ENCODE measurements at places on chromosomes 3 and 15.

GRCh38 chr15:37837276-37837675 lies 97.2 kb upstream of the TMCO5A start:
- no peak for DNase-seq

GRCh38 chr3:134768116-134768515 lies 26.9 kb upstream of the EPHB1 start:
- no peak for DNase-seq

DNA sequence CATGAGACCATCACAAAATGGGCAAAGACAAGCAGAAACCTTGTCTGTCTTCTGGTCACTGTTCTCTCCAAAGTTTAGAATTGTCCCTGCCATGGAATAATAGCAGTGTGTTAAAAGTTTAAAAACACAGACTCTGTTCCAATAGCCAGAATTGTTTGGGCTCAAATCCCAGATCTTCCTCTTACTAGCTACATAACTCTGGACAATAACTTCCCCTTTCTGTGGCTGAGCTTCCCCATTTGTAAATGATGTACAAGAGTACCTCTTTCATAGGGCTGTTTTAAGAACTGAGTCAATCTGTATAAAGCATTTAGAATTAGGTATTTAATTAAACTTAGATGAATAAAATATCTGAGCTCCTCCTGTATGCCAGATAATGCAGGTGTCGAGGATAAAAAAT lies 623.0 kb downstream of the NTRK3 start:
- no peak for DNase-seq

DNA sequence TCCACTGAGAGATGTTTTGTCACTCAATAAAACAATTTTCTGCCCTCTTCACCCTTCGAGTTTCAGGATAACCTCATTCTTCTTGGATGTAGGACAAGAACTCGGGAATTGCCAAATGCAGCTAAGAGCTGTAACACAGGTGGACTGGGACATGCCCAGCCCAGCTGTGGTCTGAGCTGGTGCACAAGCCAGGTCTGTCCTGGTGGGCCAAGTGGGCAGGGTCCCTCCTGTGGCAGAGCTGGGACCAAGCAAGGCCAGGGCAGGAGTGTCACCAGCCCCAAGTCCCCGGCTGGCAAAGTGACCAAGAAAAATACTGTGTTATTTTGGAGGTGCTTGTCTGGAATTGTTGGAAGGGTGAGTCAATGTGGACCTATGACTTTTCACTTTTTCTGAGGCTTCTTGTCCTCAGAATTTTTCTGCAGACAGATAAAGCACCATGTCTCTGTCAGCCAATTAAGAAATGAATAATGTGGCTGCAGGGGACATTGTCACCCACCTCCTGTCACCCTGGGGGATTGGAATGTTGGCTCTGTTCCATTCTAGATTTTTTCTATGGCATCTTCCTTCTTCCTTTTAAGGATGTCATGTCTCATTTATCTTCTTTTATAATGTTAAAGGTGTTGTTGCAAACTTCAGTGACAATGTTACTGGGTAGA lies 645.2 kb upstream of the EPHA6 start:
- no peak for DNase-seq

DNA sequence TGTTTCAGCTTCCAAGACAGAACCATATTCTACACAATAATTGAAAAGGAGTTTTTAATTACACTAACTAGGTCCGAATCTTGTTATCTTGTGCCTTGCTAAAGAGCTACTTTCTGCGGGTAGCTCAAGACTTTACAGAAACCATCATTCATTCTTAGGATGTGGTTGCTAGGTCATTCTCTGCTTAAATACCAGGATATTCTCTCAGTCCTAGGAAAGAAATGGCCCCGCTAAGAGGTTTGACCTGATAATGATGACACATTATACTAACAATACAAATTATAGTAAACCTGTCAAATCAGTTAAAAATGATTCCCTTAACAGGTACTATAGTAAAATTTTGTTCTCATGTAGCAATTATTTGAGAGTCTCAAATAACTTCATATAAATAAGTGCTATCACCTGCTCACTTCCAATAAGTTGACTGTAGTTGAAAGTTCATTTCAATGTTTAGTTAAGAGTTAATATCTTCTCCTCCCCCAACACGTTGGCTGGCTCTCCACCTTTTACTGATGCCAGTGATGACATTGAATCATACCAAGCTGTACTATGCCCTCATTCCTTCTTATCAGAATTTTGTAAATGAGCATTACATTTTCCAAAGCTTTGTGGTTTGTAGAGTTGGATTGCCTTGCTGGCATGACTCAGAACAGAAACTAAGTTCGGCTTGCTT lies 3.6 kb upstream of the C3orf85 start:
- no peak for DNase-seq

DNA sequence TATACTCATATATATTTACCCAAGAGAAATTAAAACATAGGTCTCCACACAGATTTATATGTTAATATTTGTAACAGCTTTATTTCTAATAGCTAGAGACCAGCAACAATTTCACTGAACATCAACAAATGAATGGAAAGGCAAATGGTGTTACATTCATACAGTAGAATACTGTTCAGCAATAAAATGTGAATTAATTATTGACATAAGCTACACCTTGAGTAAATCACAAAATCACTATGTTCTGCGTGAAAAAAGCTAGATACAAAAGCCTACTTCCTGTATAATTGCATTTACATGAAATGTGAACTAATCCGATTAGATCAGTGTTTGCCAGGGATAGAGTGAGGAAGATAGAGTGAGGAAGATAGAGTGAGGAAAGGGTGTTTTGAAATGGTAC lies 945.7 kb downstream of the SQOR start:
- no peak for DNase-seq
